Ecto neural progenitor cell (in vitro differentiated cells): ENCODE measurements at places on chromosomes 5 and 9.
A peak's percentile ranks its signal among the peaks of the same experiment; 100 is the strongest.

DNA sequence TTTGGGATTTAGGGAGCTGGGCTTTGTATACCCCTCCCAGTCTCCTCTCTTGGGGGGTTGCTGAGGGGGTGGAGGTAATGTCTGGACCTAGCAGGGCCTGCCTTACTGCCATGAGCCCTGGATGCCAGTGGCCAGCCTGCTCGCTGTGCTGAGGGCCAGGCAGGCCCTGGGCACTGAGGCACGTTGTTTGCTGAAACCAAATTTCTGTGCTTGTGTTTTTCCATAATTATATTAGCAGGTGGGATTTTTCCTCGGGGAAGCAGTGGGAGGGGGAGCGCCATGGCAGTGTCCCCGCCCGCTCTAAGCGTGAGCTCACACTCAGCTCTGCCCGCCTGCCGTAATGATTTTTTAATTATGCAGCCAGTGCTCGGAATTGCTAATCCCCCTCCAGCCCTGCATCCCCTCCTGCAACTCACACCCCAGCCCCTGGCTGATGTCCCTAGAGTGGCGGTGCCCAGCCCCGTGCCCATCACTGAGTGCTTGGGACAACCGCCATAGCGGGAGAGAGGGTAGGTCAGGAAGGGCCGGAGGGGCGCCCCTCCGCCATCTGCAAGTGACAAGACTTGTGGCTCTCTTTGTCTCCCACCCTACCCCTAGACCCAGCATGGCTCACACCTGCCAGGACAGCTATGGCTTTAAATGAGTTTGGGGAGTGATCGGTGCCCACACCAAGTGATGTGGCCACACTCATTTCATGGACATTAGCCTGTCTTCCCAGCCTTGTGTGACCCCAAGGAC, 20.9 kb downstream of the CXXC5 start:
- no peak for DNase-seq

GRCh38 chr5:55551358-55551757, 16.6 kb upstream of the PLPP1 start:
- no peak for DNase-seq

DNA sequence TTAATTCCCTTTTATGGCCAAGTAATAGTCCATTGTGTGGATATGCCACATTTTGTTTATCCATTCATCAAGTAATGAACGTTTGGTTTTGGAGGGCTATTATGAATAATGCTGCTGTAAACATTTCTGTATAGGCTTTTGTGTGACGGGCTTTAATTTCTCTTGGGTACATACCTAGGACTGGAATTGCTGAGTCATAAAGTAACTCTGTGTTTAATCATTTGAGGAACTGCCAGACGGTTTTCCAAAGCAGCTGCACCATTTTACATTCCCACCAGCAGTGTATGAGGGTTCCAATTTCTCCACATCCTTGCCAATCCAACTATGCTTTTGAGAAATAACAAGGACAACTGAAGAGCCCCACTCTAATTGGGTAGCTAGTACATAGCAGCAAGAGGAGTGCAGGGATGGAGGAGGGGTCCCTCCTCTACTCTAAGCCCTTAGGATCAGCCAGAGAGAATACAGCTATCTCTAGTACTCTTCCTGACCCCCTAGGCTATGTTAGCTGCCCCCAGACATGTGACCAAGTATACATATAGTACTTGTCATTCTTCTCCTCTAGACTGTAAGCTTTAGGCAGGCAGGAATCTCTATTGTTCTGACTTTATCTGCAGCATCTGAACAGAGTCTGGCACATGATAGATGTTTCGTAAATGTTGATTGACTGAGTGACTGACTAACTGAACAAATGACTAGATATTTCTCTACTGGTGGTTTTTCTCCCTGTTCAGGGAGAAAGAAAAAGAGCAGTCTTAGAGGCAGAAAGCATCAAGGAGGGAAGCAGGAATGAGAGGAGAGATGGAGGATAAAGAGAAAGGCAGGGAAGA, 22.1 kb upstream of the MATR3 start:
- DNase-seq: no peak

DNA sequence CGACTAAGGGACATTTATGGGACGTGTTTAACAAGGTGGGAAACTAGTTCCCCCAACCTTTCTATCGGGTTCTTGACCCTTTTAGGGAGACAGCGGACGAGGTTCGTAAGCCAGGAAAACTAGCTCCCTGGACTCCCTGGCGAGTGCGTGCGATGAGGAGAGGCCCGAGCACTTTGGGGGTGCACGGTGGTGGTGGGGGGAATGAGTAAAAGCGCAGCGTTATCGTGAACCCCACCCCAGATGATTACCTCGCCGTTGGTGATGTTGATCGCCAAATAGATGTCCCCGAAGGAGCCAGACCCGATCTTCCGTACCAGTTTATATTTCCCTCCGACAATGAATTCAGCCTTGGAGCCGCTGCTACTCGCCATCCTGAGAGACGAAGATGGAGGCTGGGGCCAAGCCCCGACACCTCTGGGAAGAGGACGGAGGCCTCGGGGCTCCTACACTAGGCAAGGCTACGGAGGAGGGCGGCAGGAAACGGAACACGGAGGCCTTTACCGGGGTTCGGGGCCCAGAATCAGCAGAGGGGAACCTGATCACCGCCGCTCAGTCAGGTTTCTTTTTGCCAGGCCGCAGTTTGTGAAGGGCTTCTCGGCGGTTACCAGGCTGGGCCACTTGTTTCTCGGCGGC, 529 bp downstream of the CSNK1A1 start:
- DNase-seq: no peak

DNA sequence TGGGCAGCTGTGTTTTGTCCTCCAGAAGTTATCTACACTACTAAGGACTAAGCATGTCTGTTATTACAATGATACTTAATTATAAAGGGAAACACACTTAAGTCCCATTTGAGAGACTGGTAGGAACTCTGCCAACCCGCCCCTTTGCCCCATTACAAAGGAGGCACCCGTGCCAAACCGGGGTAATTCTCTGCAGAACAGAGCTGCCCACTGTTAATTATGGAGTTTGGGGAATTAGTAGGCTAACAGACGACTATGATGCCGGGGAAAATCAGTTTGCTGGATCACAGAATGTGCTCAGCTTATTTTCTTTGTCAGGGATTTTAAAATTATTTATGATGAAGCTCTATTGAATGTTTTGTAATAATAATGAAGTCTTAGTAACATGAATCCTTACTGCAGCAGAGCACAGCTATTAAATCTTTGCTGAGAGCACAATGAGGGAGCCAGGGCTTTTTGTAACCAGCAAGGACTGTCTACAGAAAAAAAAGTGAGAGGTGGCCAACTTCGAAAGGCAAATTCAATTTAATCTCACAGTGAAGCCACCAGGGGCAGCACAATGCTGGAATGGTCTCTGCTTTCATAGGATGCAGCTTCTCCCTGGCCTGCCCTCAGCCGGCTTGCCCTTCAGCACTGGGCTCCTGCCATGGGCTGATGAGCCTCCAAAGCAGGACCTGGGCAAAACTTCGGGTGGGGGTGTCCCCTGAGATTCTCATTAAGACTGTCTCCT, 134.5 kb downstream of the GNAQ start:
- DNase-seq: no peak

- DNase-seq: no peak
These were observed 241.9 kb upstream of the TLE4 start for GRCh38 chr9:79329861-79330260.

DNA sequence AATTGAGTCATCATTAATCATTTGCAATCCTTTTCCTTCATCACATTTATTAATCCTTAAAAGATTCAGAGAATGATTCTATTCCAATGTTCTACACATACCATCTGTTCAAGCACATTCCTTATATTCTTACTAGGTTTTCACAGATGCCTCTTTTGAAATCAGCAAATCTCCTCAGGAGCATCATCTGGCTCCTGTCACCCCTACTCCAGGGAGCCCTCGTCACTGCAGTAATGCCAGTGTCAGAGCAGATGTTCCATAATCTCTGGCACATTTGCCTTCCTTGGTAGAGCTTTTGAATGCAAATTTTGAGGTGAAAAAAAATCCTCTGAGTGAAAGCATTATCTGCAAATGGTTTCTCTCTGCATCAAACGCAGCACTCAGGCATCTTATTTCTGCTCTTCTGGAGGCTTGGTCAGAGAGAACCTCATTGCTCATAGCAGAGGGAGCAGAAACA, 7.6 kb upstream of the KCNV2 start:
- no peak for DNase-seq

DNA sequence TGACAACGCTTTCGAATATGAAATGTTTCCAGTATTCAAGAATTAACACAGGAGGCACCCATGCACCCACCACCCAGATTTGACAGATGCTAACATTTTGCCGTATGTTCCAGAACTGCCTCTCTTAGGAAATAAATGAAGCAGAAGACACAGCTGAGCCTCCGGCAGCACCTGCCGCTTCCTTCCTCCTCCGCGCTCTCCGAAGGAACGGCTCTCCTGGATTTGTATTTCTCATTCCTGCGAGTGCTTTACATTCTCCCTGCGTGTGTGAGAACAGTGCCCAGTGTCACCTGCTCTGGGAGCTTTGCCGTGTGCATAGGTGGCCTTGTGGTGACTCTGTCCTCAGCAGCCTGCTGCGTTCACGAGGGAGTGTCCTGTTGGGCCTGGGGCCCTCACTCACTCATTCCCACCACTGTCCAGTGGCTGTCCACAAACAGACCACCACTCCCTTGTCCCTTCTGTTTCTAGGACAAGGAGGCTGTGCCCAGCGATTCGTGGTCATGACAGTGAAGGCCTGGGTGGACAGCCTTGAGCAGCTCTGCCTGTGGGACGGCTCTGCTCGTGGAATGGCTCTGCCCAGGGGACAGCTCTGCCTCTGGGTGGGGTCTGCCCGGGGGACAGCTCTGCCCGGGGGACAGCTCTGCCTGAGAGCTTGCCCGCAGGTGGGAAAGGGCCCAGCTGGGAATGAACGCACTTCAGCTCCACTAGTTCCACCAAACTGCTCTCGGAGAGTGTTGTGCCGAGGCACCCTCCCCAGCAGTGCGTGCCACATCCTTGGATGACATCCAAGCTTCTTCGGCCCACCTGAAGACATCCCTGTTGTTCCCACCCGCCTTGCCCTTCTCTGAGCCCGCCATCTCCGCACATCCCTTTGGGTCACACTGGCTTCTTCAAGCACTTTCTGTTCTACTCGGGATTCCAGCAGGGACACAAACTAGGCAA, 170.5 kb upstream of the PPP1R26 start:
- DNase-seq: no peak

GRCh38 chr5:138169124-138169523, 9.3 kb downstream of the BRD8 start:
- DNase-seq: no peak

DNA sequence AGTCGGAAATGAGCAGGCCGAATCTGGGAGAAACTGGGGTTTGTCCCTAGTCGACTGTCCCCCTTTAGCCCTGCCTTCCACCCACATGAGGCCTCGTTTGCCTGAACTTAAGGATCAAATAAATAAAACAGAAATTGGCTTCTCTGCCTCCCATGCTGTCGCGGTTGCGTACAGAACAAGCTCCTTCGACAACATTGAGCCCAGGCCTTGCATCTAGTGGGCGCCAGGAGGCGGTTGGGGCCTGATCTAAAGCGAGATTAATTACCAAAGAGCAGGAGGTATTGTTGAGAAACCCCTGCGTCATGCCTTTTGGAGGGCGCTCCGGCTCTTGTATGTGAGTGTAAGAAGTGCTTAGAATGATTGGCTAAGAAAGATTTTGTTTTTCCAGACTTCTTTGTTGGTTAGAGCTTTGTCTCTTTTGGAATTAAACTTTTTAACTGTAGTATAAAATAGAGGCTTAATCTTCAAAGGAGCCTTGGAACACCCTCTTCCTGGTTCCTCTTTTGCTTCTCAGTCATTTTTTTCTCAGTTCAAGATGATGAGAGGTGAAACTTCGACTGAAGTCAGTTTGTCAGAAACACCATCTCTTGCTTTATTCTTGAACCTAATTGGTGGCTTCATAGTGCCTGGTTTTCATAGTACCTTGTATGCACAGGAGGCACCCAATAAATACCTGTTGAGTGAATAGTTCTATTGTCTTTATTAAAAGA, 828 bp downstream of the ATP6V0E1 start:
- DNase-seq: peak; percentile 77

- DNase-seq: no peak
These were observed 136.3 kb upstream of the SPRY4 start for GRCh38 chr5:142461028-142461590.

DNA sequence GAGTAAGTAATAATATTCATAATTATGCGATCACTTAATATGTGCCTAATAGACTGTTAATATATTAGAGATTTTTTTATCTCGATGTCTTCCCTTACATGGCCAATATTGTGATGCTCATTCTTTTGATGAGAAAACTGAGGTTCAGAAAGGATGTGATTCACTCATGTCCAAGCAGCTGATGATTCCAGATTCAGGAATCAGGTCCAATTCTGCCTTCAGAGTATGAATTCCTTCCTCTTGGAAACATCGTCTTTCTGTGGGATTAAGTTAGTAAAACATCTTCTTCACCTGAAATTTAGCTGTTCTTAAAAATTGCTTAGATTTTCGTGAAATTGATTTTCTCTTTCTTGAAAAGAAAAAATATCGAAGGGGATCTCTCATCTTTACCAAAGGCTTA, 242.5 kb upstream of the RFX3 start:
- no peak for DNase-seq

GRCh38 chr9:130196643-130197042, 24.4 kb downstream of the NCS1 start:
- no peak for DNase-seq

DNA sequence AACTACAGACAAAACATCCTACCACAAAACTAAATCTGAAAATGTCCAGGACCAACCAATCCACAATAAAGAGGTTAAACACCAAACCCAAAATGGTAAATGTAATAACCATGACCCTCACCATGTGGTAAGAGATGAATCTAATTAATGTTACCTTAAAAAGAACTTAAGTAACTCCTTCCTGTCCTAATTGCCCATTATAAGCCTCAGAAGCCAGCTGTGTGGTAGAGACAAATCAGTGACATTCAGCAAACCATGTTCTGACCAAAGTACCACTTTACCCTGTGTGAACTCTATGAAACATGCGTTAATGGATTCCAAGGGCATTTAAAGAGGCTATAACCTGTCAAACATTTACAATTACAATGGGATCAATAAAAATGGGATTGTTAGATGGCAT, 25.0 kb downstream of the LPAR1 start:
- DNase-seq: no peak
